ENCODE measurements at places on chromosomes 12 and 14.

GRCh38 chr14:67332468-67332867 is 27.1 kb downstream of the ATP6V1D start:
- DNase-seq, result no peak

GRCh38 chr14:104596451-104596918 is 8.1 kb downstream of the TMEM179 start:
- DNase-seq, result no peak

DNA sequence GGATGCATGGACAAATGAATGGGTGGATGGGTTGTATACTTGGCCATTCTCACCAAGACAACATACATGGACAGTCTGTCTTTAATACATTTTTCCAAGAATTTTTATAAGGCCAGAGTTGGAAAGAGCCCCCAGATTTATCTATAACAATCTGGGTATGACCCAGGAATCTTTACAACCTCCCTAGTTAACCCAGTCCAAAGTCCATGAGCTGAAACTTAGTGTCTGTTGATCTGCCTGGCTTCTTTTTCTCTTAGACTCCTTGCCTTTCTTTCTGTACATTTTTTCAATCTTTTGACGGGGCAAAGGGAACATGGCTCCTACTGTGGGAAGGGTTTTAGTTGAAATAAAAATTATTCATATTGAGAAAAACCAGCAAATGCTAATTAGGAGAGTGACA is 740 bp downstream of the FGF23 start:
- no peak for DNase-seq

DNA sequence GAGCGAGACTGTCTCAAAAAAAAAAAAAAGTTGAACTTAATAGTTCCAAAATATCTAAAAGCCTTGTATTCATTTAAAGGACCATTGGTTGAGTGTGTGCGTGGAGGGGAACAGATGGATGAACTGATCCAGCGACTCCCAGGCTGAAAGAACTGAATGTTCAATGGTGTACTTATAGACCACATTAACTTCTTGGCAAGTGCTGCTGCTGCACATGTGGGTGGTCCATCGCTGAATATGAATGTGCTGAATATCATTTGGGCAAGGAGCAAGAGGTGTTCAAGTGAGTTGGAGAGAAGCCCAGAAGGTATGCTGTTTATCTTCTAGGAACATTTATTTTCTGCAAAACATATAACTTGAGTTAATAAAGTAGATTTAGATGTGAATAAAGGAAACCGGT is 289.0 kb upstream of the RPL10L start:
- DNase-seq, result no peak

DNA sequence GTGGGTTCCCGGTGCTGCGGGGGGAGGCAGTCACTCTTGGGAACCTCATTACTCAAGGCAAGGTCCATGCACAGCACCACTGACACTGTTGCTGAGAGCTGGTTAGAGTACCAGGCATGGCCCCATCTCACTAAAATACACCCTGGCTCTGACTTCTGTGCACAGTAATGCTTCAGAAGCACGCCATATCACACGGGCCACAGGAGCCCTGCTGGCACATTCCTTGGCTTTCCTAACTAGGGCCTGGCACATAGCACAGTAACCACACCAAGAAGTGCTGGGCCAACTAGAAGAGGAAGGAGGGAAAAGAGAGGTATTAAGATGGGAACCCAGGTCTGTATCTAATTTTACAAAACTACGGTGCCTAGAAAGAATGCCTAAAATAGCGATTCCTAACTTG is 13.5 kb upstream of the RAB35 start:
- no peak for DNase-seq

- no peak for DNase-seq
Observed at GRCh38 chr14:31484754-31485153, 3.1 kb downstream of the GPR33 start.

DNA sequence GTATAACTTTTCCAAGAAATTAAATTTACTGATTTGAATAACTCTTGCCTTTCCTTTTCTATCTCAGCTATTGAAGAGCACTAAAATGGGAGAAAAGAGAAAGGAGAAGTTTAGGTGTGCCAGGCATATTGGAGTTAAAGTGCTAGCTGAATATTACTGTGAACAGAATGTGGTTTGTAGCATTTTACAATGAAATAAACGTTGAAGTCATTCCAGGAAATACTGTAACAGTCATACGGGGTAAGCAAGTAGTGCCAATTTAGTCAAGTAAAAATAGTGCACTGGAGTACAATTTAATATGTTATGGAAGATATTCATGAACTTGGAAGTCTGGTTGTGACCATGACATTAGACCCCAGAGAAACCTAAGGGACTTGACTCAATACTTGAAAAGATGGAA is 62.1 kb downstream of the E2F7 start:
- no peak for DNase-seq

- DNase-seq, result no peak
Observed at GRCh38 chr14:91998667-91999570, 40.9 kb downstream of the TRIP11 start.

- no peak for DNase-seq
Observed at GRCh38 chr12:95848575-95849388, 10.0 kb upstream of the SNRPF start.

DNA sequence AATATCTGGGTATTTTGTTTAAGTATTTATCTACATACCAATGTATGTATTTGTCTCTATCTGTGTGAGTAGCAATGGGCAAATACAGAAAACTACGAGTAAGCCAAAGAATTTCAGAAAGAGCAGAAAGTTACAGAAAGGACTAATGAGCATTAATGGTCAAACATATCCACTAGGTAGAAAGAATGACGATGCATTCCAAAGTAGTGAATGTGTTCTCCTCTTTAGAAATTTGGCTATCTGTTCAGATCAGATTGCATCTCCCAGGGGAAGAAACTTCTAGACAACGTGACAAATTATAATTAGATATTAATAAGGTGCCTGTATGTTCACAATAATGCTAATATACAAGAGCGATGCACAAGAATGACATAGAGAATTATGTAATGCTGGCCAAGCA is 194.5 kb upstream of the GZMB start:
- no peak for DNase-seq

- no peak for DNase-seq
Observed at GRCh38 chr14:25032092-25032784, 17.7 kb downstream of the STXBP6 start.

GRCh38 chr14:72057701-72058285 is 125.6 kb downstream of the RGS6 start:
- no peak for DNase-seq

DNA sequence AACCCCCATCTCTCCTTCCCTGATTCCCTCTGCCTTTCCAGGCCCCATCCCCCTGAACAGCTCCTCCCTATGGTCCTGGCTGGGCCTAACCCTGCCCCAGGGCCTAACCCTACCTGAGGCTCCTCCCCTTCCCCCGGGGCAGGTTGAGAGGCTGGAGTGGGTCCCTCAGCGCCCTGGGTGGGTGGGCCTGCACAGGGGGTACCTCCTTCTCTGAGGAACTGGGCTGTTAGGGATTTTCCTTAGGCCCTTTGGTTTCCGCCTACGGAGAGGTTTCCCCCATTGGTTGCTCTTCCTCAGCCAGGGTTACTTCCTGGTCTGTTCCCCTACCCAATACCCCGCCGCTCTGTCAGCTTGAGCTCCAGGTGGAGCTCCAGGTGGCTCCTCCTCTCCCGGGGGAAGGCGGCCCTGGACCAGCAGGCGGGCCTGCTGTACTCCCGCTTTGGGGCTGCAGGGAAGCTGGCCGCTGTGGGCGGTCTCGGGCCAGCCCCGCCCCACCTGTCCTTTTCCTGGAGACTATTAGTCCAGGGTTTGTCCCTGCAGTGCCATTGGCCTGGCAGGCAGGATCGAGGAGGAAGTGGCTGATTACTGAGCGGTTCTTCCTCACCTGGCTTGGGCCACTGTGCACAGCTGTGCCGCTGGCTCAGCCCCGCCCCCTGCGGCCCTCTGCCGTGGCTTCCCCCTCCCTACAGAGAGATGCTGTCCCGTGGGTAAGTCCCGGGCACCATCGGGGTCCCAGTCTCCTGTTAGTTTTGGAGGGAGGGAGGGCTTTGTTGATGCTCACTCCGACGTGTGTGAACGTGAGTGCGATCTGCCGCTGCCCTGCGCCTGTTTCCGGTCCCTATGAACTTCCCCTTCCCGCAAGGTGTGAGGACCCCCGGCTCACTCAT is 2.5 kb downstream of the C12orf57 start:
- no peak for DNase-seq

GRCh38 chr12:91316161-91316906 is 133.7 kb upstream of the DCN start:
- DNase-seq, result no peak

- DNase-seq, result peak; percentile 3
Observed at GRCh38 chr14:95998656-95999055, 40.5 kb upstream of the C14orf132 start.

- DNase-seq, result peak; percentile 91
Observed at GRCh38 chr12:124786061-124786964, 77.4 kb downstream of the SCARB1 start.

DNA sequence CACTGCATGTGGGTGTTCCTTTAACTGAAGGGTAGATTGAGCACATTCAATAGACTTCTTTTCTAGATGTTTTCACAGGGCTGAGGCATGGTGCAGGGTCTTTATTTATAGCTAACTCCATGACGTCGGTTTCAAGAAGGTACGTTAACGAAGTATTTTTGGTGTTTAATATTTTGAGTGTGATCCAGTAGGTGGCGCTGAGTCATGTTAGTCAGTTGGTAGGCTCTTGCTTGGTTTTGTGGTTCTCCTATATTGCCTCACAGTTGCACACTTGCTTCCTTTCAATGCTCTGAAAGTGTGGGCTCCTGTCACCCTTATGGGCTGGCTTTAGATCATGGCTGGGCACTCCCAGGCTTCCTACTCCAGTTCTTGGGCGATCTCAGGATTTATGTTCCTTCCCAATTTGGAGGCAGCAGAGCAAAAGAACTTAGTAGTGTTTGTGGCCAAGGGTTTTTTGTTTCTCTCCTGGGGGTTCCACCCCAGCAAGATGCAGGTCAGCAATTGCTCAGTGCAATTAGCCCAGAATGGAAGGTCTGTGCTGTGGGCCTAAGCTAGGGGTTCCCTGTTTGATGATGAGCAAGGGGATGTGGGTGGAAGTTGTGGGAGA is 471.6 kb upstream of the FOXG1 start:
- no peak for DNase-seq

- no peak for DNase-seq
Observed at GRCh38 chr12:43861840-43862150, 25.9 kb downstream of the TMEM117 start.

- DNase-seq, result no peak
Observed at GRCh38 chr12:2998789-2999264, 39.6 kb downstream of the TEAD4 start.

GRCh38 chr14:61523751-61524150 is 171.6 kb upstream of the HIF1A start:
- no peak for DNase-seq

GRCh38 chr14:54857830-54858269 is 44.8 kb downstream of the GCH1 start:
- DNase-seq, result no peak

DNA sequence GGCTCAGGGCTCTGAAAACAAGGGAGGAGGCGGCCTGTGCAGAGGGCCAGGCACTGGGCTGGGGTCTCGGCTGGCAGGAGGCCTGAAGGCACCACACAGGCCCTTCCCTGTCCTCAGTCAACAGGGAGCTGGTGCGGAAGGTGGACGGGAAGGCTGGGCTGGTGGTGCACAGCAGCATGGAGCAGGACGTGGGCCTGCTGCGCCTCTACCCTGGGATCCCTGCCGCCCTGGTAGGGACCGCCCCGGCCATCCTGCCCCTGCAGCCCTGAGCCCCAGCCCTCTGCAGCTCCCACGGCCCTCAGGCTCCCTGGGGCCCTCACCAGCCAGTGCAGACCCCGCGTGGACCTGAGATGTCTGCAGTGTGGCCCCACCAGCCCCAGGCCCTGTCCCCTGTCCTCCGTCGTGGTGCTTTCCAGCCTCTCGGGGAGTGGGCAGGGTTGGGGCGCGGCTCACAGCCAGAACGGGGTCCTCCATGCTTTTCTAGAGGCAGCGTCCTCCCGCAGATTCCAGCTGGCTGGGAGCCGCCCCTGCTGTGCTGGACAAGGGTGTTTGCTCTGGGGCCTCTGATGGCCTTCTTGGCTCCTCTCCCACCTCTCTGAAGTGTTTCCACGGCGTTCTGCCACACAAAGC is 18.1 kb downstream of the ASPG start:
- DNase-seq, result no peak

- no peak for DNase-seq
Observed at GRCh38 chr14:69985463-69985862, 106.2 kb downstream of the SMOC1 start.

DNA sequence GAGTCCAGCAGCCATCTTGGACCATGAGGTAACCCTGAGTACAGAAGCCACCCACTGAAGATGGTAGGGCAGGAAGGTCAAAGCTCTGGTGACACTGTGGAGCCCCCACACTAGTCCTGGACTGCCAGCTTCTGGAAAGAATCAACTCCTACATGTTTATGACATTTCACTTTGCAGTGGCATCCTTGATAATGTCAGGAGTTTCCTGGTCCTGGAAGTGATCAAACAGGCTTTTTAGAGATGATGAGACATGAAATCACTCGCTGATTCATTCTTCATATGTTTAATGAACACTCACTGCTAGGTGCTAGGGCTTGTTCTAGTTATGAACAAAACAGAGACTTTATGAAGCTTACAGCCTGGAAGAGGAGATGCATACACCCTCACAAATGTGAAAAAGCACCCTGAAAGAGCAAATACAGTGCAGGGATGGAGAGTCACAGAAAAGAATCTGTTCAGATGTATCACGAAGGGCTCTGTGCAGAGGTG is 15.8 kb upstream of the HNF1A start:
- DNase-seq, result no peak

- no peak for DNase-seq
Observed at GRCh38 chr12:104620837-104621531, 164.2 kb downstream of the CHST11 start.

DNA sequence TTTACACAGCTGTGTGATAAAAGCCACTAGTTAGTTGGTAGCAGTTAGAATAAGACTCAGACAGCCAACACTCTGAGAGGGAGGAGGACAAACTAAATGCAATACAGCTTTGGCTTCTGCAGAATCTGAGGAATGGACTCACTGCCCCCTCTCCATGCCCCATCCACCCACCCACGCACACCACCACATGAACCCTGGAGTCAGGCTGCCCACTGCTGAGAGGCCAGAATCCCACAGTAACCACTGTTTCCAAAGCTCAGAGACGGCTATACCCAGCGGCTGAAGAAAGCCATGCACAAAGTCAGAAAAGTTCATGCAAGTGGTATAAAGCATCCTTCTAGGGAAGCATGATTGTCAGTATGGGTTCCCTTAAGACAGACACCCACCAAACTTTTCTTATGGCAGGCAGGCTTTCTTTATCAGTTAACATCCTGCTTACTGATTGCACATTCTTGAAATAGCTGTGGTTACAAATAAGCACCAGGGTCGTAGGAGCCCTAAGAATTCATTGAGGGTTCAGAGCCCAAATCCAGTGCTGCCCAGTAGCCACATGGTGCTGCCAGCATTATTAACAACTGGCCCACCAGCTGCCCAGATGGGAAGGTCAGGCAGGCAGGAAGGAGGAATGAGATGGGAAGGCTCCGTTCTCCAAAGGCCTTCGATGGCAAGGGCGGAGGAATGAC is 61.5 kb downstream of the NT5DC3 start:
- DNase-seq, result no peak

DNA sequence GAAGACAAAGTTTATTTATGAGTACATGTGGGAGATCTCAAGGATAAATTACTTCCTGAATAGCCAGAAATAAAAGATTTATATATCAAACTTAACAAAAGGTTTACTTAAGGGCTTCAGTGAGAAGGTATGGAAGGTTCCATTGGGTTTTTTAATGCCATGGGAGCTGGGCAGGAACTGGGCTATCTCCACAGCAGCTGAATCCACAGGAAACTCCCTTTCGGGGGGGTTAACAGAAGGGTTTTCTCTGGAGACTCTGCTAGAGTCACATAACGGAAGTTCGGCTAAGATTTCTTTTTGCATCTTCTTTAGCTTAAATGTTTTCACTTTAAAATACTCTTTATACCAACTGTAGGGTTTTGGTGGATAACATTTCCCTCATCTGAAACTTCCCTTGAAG is 113.5 kb downstream of the UNC79 start:
- DNase-seq, result no peak
